ENCODE measurements at places on chromosomes 12 and 14.
A peak's percentile ranks its signal among the peaks of the same experiment; 100 is the strongest.

GRCh38 chr12:106145539-106146447, 7.0 kb upstream of the NUAK1 start:
- DNase-seq: no peak
- H3K27me3 ChIP-seq: no peaks in the 10 kb centered on the region
- H3K27ac ChIP-seq: no peak overlapping the region
- H3K36me3 ChIP-seq: no peaks in the 10 kb centered on the region
- no peak overlapping the region for H3K4me3 ChIP-seq

GRCh38 chr12:118391836-118392235, 15.5 kb downstream of the SUDS3 start:
- no peaks in the 10 kb centered on the region for H3K27me3 ChIP-seq
- peaks cover 49% of the 10 kb centered on the region for H3K36me3 ChIP-seq

GRCh38 chr14:36517242-36518030, 2.6 kb downstream of the NKX2-1 start:
- no peaks in the 10 kb centered on the region for H3K36me3 ChIP-seq
- H3K27me3 ChIP-seq: peaks cover 93% of the 10 kb centered on the region
- no peaks in the 10 kb centered on the region for H3K4me1 ChIP-seq
- H3K27ac ChIP-seq: no peak overlapping the region

GRCh38 chr12:26791301-26791791, 41.6 kb downstream of the ITPR2 start:
- H3K4me3 ChIP-seq: no peak overlapping the region
- no peak overlapping the region for H3K27ac ChIP-seq
- DNase-seq: no peak
- no peaks in the 10 kb centered on the region for H3K27me3 ChIP-seq
- no peaks in the 10 kb centered on the region for H3K36me3 ChIP-seq

DNA sequence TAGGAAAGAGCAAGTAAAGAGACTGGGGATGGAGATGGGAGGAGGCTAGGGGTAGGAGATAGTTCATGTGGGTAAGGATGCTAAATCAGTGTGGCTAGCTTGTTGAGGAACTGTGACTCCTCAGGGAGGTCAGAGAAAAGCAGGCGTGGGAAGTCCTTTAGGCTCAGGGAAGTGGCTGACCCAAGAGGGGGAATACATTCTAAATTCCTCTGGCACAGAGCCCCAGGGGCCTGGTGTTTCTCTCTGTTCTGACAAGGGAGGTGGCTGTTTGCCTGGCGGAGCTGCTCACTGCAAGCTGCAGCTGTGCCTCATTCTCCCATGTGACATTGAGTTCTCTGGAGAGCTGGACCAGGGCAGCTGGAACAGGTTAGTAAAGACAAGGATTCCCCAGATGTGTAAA, 152.2 kb upstream of the SLC38A2 start:
- no peaks in the 10 kb centered on the region for H3K36me3 ChIP-seq
- DNase-seq: peak; percentile 80
- H3K27ac ChIP-seq: peak overlapping the region; percentile 86
- H3K4me1 ChIP-seq: peaks cover 35% of the 10 kb centered on the region
